ENCODE measurements at places on chromosomes 7 and 10.

DNA sequence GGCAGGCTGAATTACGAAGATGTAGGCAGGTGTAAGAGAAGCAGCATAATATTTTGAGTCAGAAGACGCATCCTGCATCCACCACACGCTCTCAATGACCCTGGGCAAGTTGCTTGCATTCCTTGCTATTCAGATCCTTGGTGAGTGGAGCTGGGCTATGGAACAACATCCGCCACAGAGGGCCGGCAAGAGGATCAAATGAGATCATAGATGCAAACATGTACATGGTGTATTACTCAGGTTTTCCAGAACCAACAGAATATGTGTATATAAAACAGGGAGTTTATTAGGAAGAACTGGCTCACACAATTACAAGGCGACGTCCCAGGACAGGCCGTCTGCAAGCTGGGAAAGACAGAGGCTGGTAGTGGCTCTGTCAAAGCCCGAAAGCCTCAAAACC lies 51.5 kb downstream of the ADAM12 start:
- DNase-seq: no peak

- DNase-seq: no peak
These were observed 804.3 kb upstream of the COBL start for GRCh38 chr7:52120912-52121311.

GRCh38 chr10:43094085-43094484 lies 17.2 kb downstream of the RET start:
- no peak for DNase-seq

- DNase-seq: no peak
These were observed 133.4 kb upstream of the ANKRD1 start for GRCh38 chr10:91054325-91054724.

DNA sequence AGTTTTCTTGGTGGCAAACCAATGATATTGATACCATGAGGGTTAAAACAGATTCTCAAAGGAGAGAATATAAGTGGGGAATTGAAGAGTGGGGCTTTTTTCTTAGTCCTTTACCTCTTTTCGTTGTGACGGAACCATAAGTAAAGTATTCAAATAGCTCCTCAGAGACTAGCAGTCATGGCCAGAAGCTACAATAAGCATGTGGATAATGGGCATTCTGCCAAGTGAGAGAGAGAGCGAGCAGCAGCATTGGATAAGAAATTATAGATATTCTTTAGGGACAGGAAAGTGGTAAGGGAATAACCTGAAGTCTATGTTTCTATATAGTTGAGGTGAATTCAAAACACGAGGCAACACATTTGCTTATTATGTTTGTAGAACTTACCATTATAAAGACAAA lies 235.1 kb downstream of the SEMA3E start:
- DNase-seq: no peak

DNA sequence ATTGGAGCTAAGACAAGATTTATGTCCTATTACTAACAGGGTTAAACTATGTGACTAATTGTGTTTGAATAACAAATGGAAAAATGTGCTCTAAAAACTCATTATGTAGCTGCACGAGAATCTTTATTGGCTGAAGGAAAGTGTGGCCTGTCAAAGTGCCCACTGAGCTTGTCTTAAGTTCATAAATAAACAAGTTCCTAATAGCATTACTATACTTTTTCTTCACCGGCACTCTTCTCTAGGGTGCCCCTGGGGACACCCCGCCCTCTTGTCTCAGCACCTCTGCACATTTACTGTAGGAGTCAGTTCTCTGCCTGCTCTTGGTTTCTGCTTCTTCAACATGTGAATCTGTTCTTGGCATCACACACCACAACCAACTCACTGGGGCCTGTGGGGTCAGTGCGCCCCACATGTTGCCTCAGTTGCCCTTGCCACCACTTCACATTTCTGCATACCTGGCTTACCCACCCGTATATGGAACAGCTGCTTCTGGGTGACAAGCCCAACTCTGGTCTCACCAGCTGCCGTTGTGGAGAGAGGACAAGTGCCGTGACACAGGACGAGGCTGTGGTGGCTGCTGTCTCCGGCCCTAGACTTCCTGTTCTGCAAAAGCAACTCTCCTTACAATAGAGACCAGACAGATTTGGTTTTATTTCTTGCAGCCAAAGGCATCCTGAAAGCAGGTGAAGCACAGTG lies 96.3 kb upstream of the DDC start:
- DNase-seq: no peak

GRCh38 chr7:134535272-134535918 lies 8.0 kb downstream of the AKR1B10 start:
- no peak for DNase-seq

DNA sequence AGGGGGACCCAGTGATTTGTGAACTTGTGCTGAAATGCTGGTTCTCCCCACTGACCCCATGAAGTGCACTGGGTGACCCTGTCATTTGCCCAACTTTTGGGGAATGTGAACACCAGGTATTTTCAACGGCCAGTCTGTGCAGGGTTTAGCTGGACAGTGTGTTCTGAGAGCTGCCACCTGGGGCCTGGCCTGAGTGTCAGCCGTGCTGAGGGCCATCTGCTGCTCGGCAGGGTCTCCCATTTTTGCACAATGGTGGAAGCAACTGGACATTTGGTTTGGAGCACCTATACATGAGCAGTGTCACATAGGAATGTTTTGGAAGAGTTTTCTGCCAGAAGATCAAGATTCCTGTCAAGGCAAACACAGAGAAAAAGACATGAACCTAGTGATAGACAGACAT lies 5.2 kb downstream of the CHN2 start:
- no peak for DNase-seq

DNA sequence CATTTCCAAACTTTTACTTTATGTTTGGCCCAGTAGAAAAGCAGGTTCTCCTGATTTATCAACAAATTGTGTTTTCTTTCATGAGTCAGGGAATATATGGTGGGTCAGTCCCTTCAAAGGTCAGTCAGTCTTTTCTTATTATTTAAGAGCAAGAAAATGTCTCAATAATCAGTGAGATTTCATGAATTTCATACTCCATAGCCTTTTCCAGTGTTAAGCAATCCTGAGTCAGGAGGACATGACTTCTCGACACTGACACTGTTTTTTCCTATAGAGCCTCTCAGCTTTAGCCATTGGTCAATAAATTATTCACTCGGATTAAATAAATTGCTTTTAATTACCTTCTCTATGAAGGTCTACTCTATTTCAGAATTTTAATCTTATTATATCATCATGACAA lies 334.5 kb downstream of the SORCS1 start:
- no peak for DNase-seq

- DNase-seq: no peak
These were observed 468.1 kb downstream of the SORCS3 start for GRCh38 chr10:105109164-105109563.

- DNase-seq: no peak
These were observed 199.5 kb downstream of the GFRA1 start for GRCh38 chr10:116073510-116073909.

DNA sequence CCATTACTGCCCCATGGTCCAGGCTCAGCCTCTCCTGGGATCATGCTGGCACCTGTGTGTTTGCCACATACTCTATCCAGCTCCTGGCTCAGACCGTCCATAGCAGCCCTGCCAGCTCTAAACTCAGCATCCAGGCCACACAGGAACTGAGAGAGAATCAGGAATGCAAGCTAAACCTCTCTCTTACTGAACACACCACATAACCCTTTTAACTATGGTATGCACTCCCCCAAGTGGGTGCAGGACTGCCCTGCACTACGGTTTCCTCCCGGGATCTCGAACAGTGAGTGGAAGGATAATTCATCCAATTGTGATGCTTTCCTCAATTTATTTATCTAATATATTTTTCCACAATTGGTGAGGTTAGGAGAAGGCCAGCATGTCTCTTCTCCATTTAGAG lies 17.1 kb upstream of the ZNF800 start:
- DNase-seq: no peak

DNA sequence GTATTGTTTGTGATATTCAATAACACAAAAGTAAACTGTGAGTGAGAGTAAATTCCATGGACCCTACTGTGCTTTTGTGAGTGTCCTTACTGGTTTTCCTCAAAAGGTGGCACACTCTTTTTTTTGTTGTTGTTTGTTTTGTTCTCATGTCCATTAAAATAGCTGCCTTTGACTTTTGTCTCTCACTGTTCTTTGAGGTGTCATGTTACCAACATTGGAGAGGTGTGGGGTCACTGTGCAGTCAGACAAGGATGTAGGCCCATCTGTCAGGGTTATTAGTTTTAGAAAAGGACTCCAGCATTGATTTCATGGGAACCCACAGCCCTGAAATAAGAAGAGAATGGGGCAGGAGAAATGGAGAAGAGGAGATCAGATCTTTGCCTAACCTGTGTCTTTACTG lies 383.1 kb downstream of the SORCS3 start:
- DNase-seq: no peak

- DNase-seq: no peak
These were observed 208.6 kb upstream of the NPY start for GRCh38 chr7:24075426-24075810.

DNA sequence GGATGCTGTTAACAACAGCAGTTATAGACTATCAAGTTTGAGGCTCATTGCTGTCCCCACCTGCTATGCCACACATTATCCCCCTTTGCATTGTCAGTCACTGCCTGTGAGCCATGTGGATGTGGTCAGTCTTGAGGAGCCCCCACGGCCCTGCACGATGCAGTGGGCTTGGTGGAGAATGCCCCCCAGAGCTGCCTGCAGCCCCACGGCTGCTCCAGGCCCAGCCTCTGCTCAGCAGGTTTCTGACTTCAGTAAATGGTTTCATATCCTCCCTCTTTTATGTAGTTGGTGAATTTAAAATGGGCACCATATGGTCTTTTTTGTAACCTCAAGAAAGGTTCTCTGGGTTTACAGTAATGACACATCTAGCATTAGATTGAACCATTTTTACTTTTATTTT lies 164.1 kb downstream of the EBF3 start:
- DNase-seq: no peak

DNA sequence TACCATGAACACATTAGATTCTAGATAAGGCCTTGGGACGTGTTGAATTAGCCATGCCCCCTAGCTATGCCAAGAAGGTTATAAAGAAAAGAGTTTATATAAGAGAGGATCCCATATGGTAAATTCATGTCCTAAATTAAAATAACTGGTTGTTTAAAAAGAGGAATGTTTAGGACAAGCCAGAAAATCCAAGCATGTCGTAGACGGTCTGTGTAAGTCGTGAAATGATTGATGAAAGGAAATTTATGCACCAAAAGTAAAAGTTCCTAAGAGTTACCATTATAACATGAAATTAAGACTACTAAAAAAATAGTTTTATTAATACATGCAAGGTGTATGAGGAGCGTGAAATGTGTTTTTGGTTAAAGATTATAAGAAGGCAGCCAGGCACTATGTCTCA lies 624.9 kb downstream of the ARL4A start:
- peak; percentile 30 for DNase-seq

DNA sequence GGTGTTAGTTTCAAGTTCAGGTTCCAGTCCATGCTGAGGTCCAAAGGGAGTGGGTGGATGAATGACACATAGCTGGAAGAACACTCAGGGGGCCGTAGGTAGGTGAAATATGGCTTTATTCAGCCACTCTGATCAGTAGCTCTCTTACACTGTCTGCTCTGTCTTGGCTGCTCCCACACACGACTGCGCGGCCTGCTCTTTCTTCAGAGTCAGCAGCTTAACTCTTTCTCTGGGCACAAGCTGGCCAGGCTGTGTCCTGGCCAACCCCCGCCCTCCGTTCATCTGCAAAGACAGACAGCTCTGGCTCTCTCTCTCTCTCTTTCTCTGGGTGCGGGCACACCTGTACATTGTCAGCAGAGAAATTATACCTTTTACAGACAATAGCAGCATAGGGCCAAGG lies 317.4 kb upstream of the SORCS1 start:
- DNase-seq: peak; percentile 12

DNA sequence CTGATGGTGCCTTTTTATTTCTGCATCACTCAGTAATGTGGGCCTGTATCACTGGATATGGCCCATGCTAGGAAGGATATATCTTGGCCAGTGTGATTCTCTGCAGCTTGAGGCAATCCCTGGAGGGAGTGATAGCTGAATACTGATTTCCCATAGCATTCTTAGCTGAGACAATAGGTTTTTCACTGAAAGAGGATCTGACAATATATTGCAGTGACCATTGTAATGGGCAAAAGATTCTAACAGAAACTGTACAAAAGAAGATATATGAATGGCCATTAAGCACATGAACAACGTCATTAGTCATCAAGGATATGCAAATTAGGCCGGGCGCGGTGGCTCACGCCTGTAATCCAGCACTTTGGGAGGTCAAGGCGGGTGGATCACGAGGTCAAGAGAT lies 117.8 kb downstream of the KAT6B start:
- DNase-seq: no peak

- peak; percentile 92 for DNase-seq
These were observed 1.4 kb upstream of the CUX1 start for GRCh38 chr7:101815826-101816594.

- DNase-seq: no peak
These were observed 373.1 kb downstream of the DPP6 start for GRCh38 chr7:154425271-154425670.

GRCh38 chr10:64690194-64690593 lies 1169.0 kb downstream of the REEP3 start:
- DNase-seq: no peak

- no peak for DNase-seq
These were observed 5.4 kb downstream of the IFIT2 start for GRCh38 chr10:89307269-89307577.

DNA sequence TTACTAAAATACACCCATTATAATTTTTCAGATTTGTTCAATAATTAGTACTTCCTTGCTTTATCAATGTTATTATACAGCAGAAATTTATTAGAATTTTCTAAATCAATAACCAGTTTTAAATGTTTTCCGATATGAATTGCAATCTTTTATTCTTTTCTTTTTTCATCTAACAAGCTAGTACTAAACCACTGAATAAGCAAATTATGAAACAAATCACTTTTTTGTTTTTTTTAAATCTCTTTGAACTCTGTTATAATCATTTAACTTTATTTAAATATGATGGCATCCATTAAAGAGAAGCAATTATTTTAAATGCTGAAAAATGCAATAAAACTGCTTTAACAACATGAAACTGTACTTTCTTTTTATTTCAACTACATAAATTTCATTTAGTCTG lies 59.7 kb downstream of the HYCC1 start:
- DNase-seq: no peak

- no peak for DNase-seq
These were observed 95.3 kb downstream of the SEM1 start for GRCh38 chr7:96614154-96614867.

- peak; percentile 69 for DNase-seq
These were observed 638 bp downstream of the METTL27 start for GRCh38 chr7:73841689-73842066.

DNA sequence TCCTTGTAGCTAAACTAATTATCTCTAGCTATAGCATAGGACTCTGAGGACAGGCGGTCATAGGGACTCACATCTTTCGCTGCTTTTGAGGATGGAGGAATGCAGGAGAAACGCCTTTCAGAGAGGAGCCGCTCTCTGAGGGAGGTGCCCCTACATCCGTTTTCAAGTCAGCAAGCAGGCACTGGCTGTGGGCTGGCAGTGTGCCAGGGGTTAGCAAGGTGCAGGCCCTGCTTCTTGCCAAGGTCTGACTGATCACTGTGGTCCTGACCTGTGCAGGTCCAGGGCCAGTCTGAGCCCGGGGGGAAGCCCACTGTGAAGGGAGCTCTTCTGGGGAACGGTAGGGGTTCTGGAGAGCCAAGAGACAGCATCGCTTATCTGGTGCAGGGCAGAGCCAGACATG lies 89.4 kb downstream of the SH3PXD2A start:
- peak; percentile 87 for DNase-seq

All from RPMI8226 (cell line).